ENCODE measurements at places on chromosomes 4 and X. TPM values are rescaled to one million over a fixed set of nuclear protein-coding genes. Genes with fewer than 3 reads are reported as not detected.

GRCh38 chr4:129614611-129615010, 518.7 kb downstream of the C4orf33 start:
- H3K27me3 ChIP-seq, result no peaks in the 10 kb centered on the region
- H3K27ac ChIP-seq, result no peak overlapping the region
- no peak overlapping the region for H3K4me3 ChIP-seq

DNA sequence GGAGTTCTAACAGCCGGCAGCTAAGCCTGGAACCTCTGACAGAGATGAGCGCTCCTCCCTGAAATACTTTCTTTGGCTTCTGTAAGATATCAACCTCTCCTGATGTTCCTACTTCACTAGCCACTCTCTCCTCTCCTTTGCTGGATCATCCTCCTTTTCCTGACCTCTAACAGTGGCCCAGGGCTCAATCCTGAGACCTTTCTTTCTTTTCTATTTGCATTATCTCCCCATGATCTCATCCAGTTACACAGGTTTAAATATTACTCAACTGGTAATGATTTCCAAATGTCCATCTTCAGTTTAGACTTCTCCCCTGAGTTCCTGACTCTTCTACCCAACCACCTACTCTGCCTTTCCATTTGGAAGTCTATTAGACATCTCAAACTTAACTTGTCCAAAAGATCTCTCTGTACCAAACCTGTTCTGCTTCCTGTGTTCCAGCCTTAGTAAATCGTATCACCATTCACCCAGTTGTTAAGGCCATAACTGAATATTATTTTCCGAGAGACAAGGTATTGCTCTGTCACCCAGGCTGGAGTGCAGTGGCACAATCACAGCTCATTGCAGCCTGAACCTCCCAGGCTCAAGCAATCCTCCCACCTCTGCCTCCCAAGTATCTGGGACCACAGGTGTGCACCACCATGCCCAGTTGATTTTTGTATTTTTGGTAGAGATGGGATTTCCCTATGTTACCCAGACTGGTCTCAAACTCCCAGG, 41.1 kb downstream of the RFC1 start:
- DNase-seq, result no peak
- peak overlapping the region; percentile 21 for H3K27ac ChIP-seq
- peaks cover 9% of the 10 kb centered on the region for H3K4me1 ChIP-seq

- H3K36me3 ChIP-seq, result no peaks in the 10 kb centered on the region
- H3K27me3 ChIP-seq, result no peaks in the 10 kb centered on the region
- H3K4me1 ChIP-seq, result no peaks in the 10 kb centered on the region
- no peak overlapping the region for H3K27ac ChIP-seq
Observed at GRCh38 chr4:67261971-67262370, 283.3 kb downstream of the CENPC start.

- H3K27me3 ChIP-seq, result no peaks in the 10 kb centered on the region
- H3K27ac ChIP-seq, result no peak overlapping the region
- DNase-seq, result no peak
- H3K36me3 ChIP-seq, result peaks cover 3% of the 10 kb centered on the region
Observed at GRCh38 chr4:25930731-25931354, 16.8 kb downstream of the SMIM20 start.

- no peaks in the 10 kb centered on the region for H3K36me3 ChIP-seq
- no peak overlapping the region for H3K4me3 ChIP-seq
- no peak for DNase-seq
- H3K27ac ChIP-seq, result no peak overlapping the region
Observed at GRCh38 chrX:22950269-22951266, 49.2 kb upstream of the DDX53 start.

DNA sequence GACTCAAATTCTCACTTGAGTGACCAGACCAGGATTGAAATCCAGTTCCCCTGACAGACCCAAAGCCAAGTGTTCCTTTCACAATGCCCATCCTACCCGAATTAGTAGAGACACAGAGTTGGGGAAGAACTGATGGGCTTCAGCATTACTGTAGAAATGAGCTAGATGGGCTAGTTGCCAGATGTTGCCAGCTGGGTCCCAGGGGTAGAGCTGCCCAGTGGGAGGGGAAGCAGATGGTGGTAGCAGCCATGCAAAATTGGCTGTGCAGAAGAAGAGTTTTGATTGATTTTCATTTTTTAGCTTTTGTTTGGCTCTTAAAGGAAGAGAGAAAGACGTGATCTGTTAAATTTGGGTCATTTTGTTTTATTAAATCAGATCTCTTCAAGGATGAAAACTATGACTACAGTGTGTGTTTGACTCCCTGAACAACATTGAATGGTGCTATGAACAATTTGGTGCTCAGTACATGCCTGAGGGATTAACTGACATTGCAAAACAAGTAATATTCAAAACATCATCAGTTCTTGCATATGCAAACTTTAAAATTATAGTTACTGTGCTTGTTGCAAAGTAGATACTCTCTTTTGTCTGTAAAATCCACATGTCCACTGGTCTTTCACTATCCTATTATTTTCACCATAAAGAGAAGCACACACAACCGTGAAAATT, 86.0 kb downstream of the PARM1 start:
- no peaks in the 10 kb centered on the region for H3K36me3 ChIP-seq
- no peak overlapping the region for H3K4me3 ChIP-seq
- H3K27me3 ChIP-seq, result no peaks in the 10 kb centered on the region

GRCh38 chr4:188647820-188648370, 508.7 kb downstream of the TRIML1 start:
- no peaks in the 10 kb centered on the region for H3K4me1 ChIP-seq
- no peaks in the 10 kb centered on the region for H3K36me3 ChIP-seq
- no peak overlapping the region for H3K4me3 ChIP-seq
- H3K27me3 ChIP-seq, result no peaks in the 10 kb centered on the region
- no peak overlapping the region for H3K27ac ChIP-seq

The RWDD4 gene
- 24.2 TPM for total RNA-seq

GRCh38 chrX:149433051-149433450, 72.1 kb downstream of the IDS start:
- H3K4me3 ChIP-seq, result no peak overlapping the region
- H3K27ac ChIP-seq, result no peak overlapping the region
- H3K4me1 ChIP-seq, result no peaks in the 10 kb centered on the region
- DNase-seq, result no peak
- no peaks in the 10 kb centered on the region for H3K27me3 ChIP-seq

DNA sequence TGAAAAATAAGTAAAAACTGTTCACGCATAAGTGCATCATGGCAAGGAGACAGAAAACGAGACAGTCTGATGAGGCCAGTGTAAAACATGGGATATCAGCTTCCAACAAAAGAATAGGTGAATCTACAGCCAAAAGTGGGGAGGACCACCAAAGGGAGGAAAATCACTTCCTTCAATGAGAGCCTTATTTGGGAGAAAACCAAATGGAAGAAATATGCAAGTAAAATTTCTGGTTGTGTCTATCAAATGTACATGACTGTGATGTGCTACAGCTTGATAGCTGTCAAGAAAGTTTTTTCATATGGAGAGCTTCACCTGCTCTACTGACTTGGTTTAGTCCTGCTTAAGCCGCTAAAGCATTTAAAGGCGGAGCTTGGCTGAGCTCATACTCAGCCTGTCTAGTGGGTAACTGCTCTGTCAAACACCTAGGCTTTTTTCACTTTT, 66.2 kb downstream of the MAGEA1 start:
- peaks cover 10% of the 10 kb centered on the region for H3K27me3 ChIP-seq
- no peaks in the 10 kb centered on the region for H3K4me1 ChIP-seq
- H3K4me3 ChIP-seq, result no peak overlapping the region
- DNase-seq, result no peak
- no peaks in the 10 kb centered on the region for H3K36me3 ChIP-seq

The FRMPD3 gene
- total RNA-seq, result not detected

DNA sequence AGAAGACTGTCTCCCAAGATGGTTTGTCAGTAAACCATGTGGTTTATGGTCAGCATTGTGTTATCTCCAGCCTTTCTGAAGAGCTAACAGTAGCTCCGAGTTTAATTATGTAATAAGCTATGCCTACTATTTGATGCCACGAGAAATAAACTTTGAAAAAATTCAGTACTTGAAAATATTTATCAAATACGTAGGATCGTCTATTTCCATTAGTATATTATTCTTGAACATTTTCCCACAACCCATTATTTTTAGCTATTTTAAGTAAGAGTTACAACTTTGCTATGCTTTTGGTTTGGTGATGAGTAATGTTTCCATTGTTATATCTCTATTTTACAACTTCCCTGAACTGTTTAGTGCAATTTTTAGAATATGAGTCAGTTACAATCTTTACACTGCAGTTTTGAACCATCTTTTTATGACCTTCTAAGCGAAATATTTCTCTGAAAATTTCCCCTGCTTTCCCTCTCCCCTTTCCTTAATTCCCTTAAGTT, 44.5 kb upstream of the TRIM2 start:
- H3K27ac ChIP-seq, result peak overlapping the region; percentile 25
- H3K36me3 ChIP-seq, result no peaks in the 10 kb centered on the region
- peaks cover 8% of the 10 kb centered on the region for H3K27me3 ChIP-seq
- H3K4me3 ChIP-seq, result peak overlapping the region; percentile 29
- DNase-seq, result no peak

GRCh38 chrX:22081475-22082092, 49.5 kb downstream of the PHEX start:
- H3K4me1 ChIP-seq, result peaks cover 7% of the 10 kb centered on the region
- H3K36me3 ChIP-seq, result peaks cover 18% of the 10 kb centered on the region
- DNase-seq, result peak; percentile 2

- H3K27me3 ChIP-seq, result peaks cover 22% of the 10 kb centered on the region
- H3K4me1 ChIP-seq, result peaks cover 5% of the 10 kb centered on the region
- DNase-seq, result no peak
- no peak overlapping the region for H3K4me3 ChIP-seq
- H3K27ac ChIP-seq, result no peak overlapping the region
Observed at GRCh38 chr4:147839663-147840062, 107.8 kb downstream of the ARHGAP10 start.

The REELD1 gene
- not detected for total RNA-seq

DNA sequence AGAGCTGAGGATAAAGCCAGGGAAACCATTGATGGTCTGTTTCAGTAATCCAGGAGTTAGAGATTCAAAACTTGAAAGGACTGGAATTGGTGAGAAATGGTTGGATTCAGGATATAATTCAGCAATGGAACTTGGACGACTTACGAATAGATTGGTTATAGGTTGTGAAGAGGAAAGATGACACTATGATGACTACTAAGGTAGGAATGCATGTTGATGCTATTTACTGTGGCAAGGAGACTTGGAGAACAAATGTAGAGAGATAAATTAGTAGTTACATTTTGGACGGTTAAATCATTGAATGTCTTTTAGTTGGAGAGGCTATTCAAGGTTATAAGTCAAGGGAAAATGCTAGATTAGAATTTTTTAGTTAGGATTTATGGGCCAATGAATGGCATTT, 365.4 kb upstream of the TECRL start:
- H3K27me3 ChIP-seq, result no peaks in the 10 kb centered on the region
- no peaks in the 10 kb centered on the region for H3K4me1 ChIP-seq
- no peak overlapping the region for H3K27ac ChIP-seq
- no peak overlapping the region for H3K4me3 ChIP-seq

The CDKL5 gene
- total RNA-seq, result 0.73 TPM

The C1GALT1C1 gene
- total RNA-seq, result 23.7 TPM

DNA sequence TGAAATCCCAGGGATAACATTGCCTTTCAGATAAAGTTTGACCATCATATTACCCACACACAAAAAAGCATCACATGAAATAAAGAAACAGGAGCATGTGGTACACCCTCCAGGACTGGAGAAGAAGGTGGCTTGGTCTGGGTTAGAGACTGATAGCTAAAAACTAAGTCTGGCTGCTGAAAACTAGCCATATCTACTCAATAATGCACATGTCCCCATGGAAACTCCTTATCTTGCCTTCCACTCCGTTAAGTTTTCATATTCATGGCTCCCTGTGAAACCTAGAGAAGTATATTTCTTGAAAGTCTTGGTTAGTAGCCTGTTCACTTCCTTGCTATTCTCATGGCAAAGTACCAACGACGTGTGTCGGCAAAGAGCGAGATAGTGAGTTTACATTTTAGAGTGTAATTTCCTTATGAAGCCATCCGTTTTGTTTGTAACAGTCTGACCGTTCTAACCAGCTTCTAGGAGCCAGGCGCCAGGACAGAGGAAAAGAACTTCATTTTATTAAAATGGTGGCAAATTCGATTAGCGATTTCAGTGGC, 6.7 kb upstream of the DCTD start:
- peaks cover 20% of the 10 kb centered on the region for H3K4me1 ChIP-seq
- no peak overlapping the region for H3K27ac ChIP-seq
- no peak for DNase-seq
- peaks cover 25% of the 10 kb centered on the region for H3K27me3 ChIP-seq
- no peak overlapping the region for H3K4me3 ChIP-seq

DNA sequence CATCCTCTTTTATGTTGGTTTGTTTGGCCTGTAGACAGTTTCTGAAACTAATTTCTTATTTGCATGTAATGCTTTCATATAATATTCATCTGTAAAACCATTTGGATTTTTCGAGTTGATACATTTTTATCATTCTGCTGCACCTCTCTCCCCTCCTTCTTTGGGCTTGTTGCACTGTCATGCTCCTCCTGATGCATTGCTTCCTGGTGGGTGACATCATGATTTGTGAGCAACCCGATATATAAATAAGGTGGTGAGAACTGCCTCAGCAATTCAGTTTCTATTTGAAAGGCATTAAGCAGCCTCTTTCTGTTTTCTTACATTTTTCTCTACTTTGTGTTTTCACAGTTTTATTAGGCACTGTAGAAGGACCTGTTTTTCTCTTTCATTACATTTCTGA, 515.7 kb downstream of the RPA4 start:
- no peak for DNase-seq
- H3K4me1 ChIP-seq, result peaks cover 50% of the 10 kb centered on the region
- no peaks in the 10 kb centered on the region for H3K27me3 ChIP-seq
- H3K36me3 ChIP-seq, result peaks cover 3% of the 10 kb centered on the region
- peak overlapping the region; percentile 33 for H3K4me3 ChIP-seq

DNA sequence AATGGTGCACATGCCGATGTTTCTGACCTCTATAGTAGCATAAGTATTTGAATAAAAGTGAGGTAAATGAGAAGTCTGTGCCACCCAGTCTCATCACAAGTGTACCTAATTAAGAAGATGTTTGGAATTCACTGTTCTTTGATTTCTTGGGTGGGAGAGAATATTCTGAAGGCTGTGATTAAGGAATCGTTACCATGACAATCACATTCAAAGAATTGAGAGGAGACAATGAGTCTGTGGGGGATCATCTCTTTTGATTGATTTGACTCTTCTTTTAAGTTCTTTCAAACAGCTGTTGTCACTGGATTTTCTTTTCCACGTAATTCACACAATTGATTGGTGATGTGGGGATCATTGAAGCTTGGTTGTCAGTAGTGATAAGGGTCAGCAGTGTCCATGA, 18.1 kb downstream of the FHL1 start:
- DNase-seq, result no peak
- no peaks in the 10 kb centered on the region for H3K4me1 ChIP-seq
- no peak overlapping the region for H3K27ac ChIP-seq
- no peaks in the 10 kb centered on the region for H3K36me3 ChIP-seq
- H3K4me3 ChIP-seq, result no peak overlapping the region

GRCh38 chr4:48311896-48312295, 29.4 kb upstream of the SLAIN2 start:
- peaks cover 15% of the 10 kb centered on the region for H3K27me3 ChIP-seq
- no peaks in the 10 kb centered on the region for H3K36me3 ChIP-seq
- H3K27ac ChIP-seq, result no peak overlapping the region

The BEND2 gene
- total RNA-seq, result not detected
